ENCODE measurements at places on chromosomes 11 and 22.

- no peak for DNase-seq
Measured at GRCh38 chr11:2377511-2378443, 667 bp downstream of the CD81 start.

GRCh38 chr11:75330291-75330690 lies 21.2 kb downstream of the ARRB1 start:
- no peak for DNase-seq

DNA sequence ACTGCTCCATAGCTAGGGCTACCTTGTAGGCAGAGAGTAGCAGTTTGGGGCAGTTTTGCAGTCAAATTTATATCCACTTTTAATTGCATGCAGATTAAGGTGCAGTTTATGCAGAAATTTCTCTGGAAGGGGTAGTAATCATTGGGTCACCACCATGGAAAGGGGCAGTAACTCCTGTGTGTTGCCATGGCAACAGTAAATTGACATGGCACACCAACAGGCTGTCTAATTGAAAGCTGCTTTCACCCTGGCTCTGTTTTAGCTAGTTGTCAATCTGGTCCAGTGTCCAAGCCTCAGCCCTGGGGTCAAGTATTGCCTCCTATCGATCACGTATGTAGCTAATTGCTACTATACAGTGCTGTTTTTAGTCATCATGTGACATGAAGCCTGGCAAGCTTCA lies 786.1 kb upstream of the CNTN5 start:
- DNase-seq, result no peak

- no peak for DNase-seq
Measured at GRCh38 chr11:76676636-76677457, 6.3 kb upstream of the LRRC32 start.

- DNase-seq, result no peak
Measured at GRCh38 chr11:107921997-107922396, 6.3 kb upstream of the RAB39A start.

DNA sequence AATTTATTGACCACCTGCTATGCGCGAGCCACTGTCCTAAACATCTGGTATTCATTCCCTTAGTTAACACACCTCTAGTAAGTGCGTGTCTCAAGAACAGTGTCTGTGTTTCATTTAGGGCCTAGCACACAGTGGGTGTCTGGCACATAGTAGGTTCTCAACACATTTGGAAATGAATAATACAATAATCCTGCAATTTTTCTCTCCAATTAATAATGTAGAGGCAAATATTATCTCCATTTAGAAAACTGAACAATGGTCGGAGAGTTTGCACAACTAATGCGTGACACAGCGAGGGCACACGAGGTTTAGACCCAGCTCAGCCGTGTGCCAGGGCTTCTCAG lies 4.0 kb upstream of the NCF4 start:
- DNase-seq, result no peak

- DNase-seq, result no peak
Measured at GRCh38 chr11:45073685-45074141, 72.7 kb upstream of the PRDM11 start.

DNA sequence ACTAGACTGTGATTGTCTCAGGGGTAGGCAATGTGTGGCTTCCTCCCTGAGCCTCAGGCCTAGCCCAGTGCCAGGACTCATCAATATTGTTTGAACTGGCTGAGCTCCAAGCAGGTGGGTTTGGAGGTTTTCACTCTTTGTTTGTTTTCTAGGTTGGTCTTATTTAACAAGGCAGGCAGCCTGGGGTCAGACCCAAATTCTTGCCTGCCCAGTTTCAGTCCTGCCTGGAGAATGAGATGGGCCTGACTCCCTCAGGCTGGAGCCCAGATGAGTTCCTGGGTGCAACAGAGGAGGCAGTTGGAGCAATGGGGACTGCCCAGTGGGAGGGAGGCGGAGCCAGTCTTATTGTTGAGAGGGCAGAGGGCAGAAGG lies 28.3 kb upstream of the TP53I11 start:
- DNase-seq, result no peak

DNA sequence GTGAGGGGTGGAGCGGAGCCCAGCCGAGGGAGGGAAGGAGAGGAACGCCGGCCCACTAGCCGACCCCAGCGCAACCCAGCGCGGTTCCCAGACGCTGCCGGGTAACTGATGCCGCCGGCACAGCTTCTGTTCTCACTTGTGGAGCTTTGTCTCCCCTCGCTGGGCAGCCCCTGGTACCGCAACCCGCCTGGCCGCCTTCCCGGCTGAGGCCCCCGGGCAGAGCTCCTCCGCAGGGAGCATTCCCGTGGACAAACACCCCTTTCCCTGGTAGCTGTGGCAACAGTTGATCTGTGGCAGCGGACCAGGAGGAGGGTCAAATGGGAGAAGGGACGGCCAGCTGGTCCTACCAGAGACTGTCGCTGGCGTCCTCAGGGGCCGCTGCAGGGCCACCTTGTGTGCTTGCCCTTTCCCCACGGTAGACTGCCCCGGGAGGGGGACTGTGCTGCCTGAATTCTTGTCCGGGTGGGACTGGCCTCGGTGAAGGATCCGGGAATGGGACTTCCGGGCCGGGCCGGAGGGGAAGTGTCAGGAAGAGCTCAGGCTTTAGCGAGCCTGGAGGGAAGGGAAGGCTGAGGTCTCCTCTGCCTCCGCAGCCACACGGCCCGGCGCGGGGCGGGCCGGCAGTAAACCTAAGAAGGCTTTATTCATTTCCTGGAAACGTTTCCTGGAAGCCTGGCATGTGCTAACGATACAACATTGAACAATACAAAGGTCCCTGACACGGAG lies 468.0 kb downstream of the OPCML start:
- DNase-seq, result no peak

DNA sequence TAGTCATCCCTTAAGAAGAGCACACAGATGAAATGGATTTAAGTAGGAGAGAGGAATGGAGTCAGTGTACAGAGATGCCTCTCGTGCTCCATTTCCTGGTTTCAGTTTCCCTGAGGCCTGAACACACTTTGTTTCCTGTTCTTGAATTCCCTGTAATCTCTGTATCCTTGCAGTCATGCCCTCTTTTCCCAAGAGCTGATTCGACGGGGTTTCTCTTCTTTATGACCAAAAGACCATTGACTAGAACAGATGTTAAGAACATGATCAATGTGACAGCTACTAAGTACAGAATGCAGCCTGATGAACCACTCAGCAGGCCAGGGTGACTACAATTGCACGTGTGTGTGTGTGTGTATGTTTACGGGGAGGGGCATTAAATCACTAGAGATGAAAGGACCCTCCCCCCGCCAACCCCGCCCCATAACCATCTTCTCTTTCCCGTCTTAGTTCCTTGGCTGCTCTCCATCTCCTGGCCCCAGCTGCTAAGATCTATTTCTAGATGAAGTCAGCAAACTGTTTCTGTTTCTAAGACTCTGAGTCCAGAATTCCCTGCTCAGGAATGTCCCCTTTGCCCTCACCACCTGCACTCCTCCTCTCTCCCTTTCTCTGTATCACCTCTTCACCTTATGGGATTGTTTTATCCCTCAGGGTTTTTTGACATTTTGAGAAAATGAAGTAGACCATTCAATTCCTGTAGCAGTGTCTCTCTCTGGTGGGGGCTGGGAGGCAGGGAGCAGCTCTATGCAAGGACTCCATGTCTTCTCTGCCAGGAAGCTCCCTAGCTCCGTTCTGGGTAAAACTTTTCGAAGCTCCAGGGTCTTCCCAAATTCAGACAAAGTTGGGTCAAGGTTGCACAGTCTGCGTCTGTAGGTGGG lies 26.0 kb downstream of the SLC22A6 start:
- peak; percentile 33 for DNase-seq

DNA sequence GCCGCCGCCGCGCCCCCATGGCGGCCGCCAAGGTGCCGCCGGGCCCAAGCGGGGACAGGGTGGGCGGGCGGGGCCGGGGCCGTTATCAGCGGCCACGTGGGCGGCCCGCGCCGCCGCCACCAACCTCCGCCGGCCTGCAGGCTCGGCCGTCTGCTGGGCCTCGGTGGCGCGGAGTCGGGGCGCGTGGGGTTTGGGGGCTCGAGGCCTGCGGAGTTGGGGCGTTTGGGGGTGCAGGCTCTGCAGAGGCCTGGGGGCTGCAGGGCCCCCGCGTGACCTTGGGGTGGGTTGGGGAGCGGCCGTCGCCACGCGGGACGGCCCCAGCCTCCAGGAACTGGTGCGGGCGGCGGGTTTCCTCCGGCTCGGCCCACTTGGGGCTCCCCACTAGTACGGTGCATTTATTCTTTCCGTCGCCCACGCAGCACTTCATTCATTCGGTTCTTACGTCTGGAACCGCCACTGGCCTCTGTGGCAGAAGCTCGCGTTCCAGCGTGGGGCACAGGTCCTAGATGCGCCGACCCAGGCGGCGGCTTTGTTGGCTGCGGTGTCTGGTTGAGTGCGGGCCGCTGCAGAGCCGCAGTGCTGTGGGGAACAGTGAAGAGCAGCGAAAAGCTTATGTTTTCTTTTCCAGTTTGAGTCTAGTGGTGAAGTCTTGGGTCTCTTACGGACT lies 740 bp upstream of the TRMT2A start:
- no peak for DNase-seq

DNA sequence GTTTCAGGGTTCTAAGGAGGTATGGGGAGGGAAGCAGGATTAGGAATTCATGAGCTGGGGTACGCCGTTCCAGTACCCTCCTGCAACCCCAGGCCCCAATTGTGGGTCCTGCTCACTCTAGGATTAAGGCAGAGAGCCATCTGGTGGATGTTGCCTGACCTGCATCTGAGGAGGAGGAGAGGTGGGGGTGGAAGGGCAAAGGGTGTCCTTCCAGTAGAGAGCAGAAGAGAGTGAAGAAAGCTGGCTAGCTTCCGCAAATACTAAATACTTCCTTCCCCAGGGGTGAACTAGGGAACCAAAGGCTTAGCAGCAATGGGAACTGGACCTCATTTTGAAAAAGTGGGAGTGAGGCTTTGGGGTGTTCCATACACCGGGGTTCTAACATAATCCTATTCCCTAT lies 10.6 kb downstream of the LRRC51 start:
- DNase-seq, result no peak

DNA sequence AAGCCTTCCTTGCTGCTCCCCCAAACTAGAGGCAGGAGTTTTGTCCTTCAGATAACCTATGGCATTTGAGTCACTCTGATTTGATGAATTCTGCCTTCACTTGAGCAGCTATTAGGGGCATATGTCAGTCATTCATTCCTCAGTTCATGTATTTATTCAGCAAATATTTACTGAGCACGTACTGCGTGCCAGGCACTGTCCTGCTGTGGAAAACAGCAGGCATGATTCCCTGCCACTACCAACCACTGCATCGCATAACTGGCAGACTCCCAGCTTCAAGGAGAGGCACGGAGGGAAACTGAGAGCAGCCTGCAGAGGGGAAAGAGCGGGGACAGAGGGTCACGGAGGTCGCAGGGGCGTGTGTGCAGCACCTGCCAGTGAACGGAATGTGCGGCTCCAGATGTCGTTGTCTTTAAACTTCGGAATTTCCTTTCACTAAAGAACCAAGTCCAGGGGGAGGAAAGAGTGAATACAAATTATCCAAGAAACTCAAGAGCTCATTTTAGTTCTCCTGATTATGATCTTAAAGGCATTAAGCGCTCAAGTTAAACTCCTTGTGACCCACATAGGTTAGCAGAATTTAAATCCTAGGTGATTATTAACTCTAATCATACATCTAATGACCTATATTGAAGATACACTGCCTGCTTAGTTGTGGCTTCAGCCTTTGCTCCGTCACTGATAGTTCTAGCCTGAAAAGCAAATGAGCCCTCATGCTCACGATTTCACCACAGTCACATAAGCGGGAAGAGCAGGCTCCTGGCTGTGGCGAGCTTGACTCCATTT lies 12.6 kb downstream of the PPARA start:
- DNase-seq, result no peak

- no peak for DNase-seq
Measured at GRCh38 chr11:133901316-133901715, 55.5 kb downstream of the IGSF9B start.

DNA sequence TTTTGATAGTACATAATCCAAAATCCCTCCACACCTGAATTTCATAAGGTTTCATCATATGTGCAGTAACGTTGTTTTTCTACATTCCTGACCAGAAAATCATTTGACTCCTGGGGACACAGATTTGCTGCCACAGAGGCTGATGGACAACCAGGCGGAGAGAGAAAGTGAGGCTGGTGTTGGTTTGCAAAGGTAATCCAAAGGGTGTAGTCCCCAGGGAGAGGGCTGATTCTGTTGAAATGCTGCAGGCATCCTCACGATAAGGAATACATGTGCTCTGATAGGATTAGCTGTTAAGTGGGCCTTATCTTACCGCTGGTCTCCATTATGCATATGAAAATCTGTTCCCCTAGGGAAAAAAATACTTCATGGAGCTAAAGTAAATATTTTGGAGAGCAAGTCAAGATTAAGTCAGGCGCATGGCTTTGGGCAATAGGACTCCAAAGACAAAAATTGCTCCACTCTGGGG lies 8.1 kb downstream of the APOL6 start:
- no peak for DNase-seq

DNA sequence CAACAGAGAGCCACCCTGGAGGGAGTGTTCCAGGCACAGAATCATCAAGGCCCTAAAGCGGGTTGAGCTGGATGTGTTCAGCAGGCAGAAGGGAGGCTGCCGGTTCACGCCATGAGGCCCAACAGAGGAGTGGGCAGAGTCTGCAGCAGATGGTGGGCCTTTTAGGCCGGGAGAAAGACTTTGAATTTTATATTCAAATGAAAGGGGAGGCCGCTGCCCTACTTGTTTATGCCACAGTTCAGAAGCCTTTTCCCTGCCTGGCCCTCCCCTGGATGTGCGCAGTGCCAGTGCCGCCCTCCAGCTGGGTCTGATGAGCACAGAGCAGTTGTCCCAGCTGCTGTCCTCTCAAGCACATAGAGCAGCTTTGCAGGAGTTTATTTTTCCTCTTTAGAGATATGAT lies 46.9 kb upstream of the TTC12 start:
- DNase-seq, result no peak

DNA sequence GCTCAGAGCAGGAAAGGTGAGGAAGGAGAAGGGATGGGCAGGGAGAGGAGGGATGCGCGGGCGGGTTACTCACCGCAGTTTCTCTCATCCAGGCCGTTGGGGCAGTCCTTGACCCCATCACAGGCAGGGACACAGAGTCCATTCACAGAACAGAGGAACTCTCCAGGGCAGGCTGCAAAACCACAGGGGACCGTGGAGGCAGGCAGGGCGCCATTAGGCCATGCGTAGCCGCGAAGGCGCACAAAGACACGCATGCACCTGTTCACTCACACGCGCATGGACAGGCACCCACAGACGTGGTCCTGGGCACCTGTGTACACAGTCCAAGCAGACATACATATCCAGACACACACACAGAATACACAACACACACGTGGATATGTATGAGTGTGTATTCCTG lies 23.0 kb downstream of the KCTD17 start:
- DNase-seq, result no peak

DNA sequence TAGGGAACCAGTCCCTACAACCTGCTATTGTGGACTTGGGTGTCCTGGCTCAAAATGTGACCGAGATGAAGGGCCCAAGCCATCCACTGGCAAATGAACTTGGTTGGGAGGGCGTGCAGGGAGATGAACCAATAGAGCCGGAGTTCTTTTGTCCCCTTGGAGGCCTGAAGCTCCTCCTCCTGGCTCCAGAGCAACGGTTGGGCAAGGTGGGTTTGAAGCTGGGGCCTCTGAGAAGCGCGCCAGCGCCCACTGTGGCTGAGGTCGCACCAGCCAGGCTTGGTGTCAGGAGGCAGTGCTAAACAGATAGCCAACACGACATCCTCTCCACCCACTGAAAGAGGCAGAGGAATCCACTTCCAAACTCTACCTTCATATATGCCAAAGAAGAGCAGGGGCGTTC lies 36.0 kb upstream of the PACSIN2 start:
- DNase-seq, result no peak

GRCh38 chr11:76658651-76659650 lies 11.6 kb downstream of the LRRC32 start:
- no peak for DNase-seq

Measured in HFF-Myc (cell line).